AG10803 (cell line): ENCODE measurements at places on chromosomes 5 and 9.

GRCh38 chr5:97044052-97044451, 98.4 kb downstream of the LIX1 start:
- DNase-seq: no peak

DNA sequence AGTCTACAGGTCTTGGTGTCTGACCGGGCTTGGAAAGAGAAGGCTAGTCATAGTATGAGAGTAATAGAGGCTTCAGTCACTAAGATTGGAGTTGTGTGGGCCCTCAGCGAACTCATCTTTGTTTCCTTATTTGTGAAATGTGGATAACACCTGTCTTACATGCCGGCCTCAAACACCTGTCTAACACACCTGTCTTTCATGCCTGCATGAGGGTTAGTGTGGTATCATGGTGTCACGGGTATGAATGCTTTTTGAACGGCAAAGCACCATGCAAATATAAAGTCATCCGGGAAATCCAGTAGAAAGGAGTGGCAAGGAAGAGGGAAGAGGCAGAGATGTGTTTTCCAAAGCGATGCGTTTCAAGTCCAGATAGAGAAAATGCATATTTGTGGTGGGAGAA, 25.5 kb downstream of the GRAMD2B start:
- DNase-seq: no peak

DNA sequence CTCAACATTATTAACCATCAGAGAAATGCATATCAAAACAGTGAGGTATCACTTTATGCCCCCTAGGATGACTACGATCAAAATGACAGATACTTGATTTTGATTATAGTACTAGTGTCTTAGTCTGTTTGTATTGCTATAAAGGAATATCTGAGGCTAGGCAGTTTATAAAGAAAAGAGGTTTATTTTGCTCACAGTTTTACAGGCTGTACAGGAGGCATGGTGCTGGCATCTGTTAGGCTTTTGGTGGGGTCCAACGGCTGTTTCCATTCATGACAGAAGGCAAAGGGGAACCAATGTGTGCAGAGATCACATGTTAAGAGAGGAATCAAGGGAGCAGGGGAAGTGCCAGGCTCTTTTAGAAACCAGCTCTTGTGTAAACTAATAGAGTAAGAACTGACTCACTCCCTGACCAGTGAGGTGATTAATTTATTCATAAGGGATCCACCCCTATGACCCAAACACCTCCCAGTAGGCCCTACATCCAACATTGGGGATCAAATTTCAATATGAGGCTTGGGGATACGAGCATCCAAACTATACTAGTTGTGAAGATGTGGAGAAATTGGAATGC, 16.0 kb upstream of the AFF4 start:
- no peak for DNase-seq

DNA sequence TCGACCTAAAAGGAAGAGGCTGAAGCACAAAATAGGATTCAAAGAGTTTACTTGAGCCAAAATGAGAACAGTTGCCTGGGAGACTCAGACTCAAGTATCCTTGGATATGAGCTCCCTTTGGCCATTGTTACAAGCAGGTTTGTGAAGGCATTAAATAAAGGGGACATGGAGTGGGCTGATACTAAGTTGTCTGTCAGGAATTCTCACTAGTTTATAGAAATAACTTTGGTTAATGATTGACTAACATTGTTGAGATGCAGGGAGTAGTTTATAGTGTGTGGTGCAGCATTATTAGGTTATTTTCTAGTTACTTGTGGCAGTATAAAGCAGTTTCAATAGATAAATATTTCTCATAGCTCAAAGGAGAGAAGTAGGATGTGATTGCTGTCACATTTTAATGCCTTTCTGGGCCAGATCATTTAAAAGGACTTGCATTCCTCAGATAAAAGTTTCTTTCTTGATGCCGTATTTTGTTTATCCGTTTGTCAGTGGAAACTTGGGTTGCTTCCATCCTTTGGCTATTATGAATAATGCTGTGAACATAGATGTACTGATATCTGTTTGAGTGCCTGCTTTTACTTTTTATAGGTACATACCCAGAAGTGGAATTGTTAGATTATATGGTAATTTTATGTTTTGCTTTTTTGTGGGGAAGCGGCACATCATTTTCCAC, 9.1 kb downstream of the AP3S1 start:
- peak; percentile 32 for DNase-seq

GRCh38 chr9:29285818-29286217, 1712.5 kb upstream of the C9orf72 start:
- DNase-seq: no peak

GRCh38 chr9:78292026-78292425, 4.9 kb upstream of the PSAT1 start:
- DNase-seq: no peak

GRCh38 chr5:95781101-95781583, 41.4 kb downstream of the GLRX start:
- DNase-seq: peak; percentile 88

DNA sequence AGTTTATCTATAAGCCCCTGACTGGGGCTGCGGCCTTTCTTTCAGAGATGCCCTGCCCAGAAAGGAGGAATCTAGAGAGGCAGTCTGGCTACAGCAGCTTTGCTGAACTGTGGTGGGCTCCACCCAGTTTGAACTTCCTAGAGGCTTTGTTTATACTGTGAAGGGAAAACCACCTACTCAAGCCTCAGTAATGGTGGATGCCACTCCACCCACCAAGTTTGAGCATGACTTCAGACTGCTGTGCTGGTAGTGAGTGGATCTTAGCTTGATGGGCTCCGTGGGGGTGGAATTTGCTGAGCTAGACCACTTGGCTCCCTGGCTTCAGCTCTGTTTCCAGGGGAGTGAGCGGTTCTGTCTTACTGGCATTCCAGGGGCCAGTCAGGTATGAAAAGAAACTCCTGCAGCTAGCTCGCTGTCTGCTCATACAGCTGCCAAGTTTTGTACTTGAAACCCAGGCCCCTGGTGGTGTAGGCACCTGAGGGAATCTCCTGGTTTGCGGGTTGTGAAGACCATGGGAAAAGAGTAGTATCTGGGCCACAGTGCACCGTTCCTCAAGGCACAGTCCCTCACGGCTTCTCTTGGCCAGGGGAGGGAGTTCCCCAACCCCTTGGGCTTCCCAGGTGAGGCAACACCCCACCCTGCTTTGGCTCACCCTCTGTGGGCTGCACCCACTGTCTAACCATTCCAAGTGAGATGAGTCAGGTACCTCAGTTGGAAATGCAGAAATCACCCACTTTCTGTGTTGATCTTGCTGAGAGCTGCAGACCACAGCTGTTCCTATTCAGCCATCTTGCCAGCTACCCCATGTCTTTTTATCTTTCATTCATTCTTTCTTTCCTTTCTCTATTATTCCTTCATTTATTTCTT, 211.8 kb upstream of the C9orf72 start:
- no peak for DNase-seq

DNA sequence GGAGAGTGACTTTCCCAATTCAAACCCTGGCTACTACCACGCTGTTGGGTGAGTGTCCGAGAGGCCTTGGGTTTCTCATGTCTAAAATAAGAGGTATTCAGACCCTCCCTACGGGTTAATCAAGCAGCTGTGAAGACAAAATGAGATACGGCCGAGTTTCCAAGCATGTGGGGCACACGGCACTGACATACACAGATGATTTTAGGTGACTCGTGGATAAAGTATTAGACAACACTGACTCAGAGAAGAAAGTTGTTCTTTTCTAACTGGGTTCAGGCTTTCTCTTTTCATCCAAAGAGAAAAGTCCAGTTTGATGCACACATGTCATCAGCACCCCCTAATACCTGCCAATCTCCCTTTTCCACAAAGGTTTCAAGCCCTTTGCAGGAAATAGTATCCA, 15.6 kb downstream of the FOXI1 start:
- DNase-seq: peak; percentile 54

DNA sequence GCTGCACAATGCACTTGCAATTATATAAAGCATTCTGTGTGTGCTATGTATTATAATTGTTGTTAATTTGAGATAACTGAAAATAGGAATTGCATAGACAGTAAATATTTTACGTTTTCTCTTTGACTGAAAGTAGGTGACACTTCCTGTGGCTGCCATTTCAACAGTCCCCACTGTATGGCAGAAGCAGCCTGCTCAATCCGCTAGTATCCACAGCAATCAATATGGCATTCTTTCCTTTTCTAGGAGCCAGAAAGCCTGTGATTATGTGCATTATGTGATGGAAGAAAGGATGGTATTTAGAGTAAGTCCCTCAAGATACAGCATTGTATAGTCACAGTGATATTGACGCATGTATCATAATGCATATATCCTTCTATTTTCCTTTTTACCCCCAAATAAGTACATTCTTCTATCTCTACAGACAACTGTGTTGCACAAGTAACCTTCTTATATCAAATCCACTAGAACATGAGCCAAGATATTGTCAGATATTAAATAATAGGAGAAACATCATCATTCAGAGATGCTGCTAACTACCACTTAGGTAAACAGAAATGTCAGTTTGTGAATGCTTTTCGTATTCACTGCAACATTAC, 59.7 kb downstream of the CARTPT start:
- peak; percentile 25 for DNase-seq

GRCh38 chr9:34628656-34629490, at the start of gene ARID3C:
ARID3C (minus strand) TSS chr9:34629066; CDS start chr9:34628014, 1,052 bp downstream.
- no peak for DNase-seq

GRCh38 chr5:78983601-78984438, 1.3 kb downstream of the ARSB start:
- peak; percentile 17 for DNase-seq

DNA sequence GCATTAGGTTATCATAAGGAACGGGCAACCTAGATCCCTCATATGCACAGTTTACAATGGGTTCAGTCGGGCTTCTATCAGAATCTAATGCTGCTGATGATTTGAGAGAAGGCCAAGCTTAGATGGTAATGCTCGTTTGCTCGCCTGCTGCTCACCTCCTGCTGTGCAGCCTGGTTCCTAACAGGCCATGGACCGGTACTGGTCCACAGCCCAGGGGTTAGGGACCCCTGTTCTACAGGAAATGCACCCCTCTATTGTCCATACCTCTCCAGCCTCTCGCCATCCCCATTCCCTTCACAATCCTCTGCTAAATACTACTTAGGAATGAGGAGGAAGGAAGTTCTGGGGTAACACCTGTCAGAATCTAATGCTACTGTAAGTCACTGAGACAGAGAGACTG, 75.1 kb downstream of the OXCT1 start:
- no peak for DNase-seq

DNA sequence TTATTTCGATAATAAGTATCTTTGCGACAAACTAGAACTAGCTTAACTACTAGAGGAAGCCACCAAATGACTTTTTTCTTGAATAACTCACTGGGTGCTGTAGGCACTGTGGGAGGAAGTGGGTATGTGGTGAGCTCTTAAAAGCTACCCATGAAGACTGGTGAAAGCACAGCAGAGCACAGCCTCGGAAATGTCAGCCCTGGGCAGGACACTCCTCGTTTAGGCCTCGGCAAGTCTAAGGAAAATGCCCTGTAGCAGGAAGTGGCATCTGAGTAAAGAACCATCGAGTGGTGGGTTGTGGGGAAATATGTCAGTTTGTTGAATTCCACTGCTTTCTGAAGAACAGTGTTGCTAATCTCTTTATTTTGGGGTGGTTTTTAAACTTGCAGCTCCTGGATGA, 44.0 kb upstream of the NCS1 start:
- DNase-seq: no peak

DNA sequence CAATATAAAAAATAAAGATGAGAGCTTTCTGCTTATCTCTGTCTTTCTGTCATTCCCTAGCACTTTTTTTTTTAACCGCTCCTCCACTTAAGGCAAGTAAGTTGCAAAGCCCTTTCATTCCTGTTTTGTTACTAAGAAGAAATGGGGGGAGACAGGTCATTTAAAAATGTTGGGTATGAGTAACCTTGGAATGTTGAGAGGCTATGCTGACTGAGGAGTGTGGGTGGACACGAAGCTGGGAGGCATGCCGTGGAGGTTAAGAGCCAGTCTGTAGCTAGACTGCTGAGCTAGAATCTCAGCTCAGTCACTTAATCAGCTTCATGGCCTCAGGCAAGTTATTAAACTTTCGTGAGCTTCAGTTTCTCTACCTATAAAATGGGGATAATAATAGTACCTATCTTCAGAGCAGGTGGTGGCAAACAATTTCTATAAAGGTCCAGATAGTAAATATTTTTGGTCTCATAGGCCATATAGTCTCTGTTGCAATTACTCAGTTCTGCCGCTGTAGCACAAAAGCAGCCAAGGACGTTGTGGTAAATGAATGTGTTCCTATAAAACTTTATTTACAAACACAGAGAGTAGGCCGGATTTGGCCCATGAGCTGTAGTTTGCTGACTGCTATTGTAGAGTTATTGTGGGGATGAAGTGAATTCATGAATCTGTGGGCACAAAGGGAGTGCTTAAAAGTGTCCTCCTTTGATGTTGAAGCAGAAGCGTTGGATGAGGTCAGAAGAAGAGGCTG, 220.0 kb downstream of the GABBR2 start:
- DNase-seq: peak; percentile 97

GRCh38 chr9:16312962-16313546, 557.4 kb downstream of the BNC2 start:
- DNase-seq: no peak

GRCh38 chr9:98006127-98006796, 23.1 kb downstream of the ANP32B start:
- DNase-seq: no peak

- no peak for DNase-seq
These were observed 731.1 kb upstream of the ZNF608 start for GRCh38 chr5:125477586-125477975.

- no peak for DNase-seq
These were observed 75.4 kb downstream of the MRPL36 start for GRCh38 chr5:1723957-1724821.

DNA sequence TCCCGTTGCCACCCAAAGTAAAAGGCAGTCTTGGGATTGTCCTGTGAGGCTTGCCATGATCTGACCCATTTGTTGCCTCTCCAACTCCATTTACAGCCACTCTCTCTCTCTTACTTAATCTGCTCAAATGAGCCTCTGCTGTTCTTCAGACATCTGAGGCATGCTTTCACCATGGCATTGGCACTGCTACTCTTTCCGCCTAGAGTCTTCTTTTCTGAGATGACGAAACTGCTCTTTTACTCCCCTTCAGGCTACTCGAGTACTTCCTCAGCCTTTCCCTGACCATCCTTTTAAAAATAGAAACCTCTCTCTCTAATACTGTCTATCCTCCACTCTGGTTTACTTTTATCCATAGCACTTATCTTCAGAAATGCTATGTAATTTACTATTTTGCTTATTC, 9.0 kb downstream of the FOCAD start:
- DNase-seq: peak; percentile 45

DNA sequence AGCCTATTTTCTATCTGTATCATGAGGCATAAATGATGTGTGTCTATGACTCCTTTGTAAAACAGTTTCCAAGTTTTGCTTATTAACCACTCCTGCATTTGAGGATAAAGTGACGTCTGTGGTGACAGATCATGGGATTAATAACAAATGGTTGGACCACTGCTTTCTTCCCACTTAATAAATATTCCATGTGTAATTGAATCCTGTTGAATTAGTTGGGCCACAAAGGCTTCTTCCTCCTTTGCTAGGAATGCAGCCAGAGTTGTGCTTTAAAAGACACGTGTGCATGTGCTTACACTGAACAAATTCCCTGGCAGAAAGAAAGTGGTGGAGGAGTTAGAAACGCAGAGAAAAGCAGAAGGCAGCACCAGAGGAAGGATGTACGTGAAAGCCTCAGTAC, 150.2 kb downstream of the ACTBL2 start:
- peak; percentile 52 for DNase-seq

GRCh38 chr5:139287890-139288635, 5.5 kb upstream of the MATR3 start:
- DNase-seq: no peak
